ENCODE measurements at places on chromosomes 2 and 18.

DNA sequence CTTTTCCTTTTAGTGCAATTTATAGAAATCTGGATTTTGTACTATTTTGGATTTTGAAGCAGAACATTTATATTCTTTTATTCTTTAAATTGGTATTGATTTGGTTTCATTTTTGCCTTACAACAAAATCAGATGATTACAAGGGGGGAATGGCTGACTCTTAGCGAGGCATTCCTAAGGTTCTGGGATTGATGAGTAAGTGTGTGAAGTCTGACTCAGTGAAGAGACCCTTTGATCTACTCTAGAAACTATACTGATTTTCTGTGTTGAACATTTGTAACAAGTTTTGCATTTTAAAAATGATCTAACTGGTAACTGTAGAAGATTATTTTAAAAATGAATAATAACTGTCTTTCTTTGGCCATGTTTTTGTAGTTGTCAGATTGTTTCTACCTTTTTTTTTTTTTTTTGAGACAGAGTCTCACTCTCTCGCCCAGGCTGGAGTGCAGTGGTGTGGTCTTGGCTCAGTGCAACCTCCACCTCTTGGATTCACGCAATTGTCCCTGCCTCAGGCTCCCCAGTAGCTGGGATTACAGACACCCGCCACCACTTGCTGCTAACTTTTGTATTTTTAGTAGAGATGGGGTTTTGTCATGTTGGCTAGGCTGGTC, 48.7 kb downstream of the TTC39C start:
- no peak for DNase-seq

DNA sequence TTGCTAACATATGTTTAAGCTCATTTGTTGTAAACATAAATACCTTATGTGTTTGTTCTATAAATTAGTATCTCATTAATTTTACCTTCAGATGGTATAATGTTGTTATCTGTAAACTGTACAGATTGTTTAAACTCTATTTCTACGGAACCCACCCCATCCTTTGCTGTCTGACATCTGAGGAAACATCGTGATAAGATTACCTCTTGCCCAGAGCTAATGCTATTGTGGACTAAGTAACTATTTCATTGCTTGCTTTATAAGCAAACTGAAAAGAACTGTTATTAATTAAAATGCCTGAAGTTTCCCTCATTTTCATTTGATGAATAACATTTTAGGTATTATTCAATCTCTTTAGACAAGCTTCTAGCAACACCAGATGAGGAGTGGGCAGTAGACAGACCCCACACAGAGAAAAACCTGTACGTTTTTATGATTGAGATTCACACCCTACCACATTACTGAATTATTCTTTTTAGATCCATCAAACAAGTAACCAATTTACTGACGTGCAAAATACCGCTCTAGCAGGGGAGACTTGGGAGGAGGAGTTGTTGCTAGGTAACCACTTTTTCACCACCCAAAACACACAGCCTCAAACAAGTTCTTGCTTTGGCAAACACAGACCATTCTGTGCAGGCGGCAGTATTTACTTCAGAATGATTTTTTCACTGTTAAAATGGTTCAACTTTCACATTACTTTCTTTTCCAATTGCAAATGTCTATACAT, 1.9 kb upstream of the SYT4 start:
- no peak for DNase-seq

GRCh38 chr2:19484736-19485135, 126.3 kb upstream of the OSR1 start:
- DNase-seq = no peak

- DNase-seq = no peak
Measured at GRCh38 chr2:147511491-147511948, 333.3 kb upstream of the ACVR2A start.

DNA sequence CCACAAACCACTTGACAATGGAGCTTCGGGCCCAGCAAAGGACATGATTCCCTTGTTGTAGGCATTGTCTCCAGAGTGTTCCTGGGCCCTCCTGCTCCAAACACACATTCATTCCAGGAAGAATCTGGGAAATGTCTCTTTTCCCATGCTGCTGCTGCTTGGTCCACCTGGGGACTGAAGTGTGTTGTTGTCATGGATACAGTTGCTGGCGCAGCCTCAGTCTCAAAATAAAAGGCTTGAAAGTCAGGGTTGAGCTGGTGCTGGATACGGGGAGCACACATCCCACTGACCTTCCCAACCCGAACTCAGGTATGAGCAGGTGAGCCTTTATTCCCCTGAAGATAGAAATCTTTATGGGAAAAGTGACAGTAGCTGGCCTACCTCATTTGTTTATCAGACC, 30.6 kb upstream of the SPP2 start:
- no peak for DNase-seq

GRCh38 chr2:151614606-151615306, 119.5 kb downstream of the NEB start:
- DNase-seq = no peak

- no peak for DNase-seq
Measured at GRCh38 chr18:77234504-77235365, 14.9 kb upstream of the GALR1 start.

GRCh38 chr18:12410081-12410481, 2.4 kb downstream of the PRELID3A start:
- DNase-seq = no peak

Measured in naive thymus-derived CD8-positive, alpha-beta T cell (primary cell).